Heart right ventricle (tissue), 16 donors: ENCODE measurements at places on chromosomes 1 and 21. TPM values are rescaled to one million over a fixed set of nuclear protein-coding genes. Genes with fewer than 3 reads are reported as not detected.

Gene MNDA
- total RNA-seq: 5.7 TPM

Gene SIM2
- not detected for total RNA-seq

GRCh38 chr1:172902861-172903381 is 147.8 kb downstream of the TNFSF18 start:
- no peaks in the 10 kb centered on the region for H3K27me3 ChIP-seq
- H3K36me3 ChIP-seq: no peaks in the 10 kb centered on the region
- no peak overlapping the region for H3K27ac ChIP-seq

DNA sequence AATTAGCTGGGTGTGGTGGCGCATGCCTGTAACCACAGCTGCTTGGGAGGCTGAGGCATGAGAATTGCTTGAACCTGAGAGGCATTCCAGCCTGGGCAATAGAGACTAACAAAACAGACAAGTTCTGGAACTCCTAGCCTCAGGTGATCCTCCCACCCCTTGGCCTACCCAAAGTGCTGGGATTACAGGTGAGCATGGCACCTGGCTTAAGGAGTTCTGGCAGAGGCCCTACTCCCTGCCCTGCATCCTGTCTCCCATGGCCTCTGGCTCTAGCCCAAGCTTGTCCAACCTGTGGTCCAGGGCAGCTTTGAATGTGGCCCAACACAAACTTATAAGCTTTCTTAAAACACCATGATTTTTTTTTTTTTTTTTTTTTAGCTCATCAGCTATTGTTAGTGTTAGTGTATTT is 20.4 kb downstream of the TOMM20 start:
- H3K4me1 ChIP-seq: peaks cover 5% of the 10 kb centered on the region
- no peak for DNase-seq
- no peak overlapping the region for H3K27ac ChIP-seq
- no peak overlapping the region for H3K4me3 ChIP-seq
- H3K36me3 ChIP-seq: peaks cover 63% of the 10 kb centered on the region

DNA sequence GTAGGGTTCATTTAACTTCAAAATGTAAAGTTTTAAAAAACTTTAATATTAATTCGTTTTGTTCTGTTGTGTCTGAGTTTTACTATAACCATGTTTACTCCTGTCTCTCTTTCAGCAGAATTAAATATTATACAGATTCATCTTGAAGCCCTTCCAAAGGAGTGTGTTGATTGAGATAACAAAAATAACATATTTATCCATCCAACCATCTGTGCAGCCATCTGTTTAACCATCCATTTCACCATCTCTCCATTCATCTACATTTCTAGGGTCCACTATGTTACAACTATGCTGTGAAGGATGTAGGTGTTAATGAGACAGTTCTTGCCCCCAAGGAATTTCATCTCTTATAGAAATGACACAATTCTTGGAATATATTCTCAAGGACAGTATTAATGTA is 36.0 kb upstream of the GNG12 start:
- no peak overlapping the region for H3K4me3 ChIP-seq
- no peaks in the 10 kb centered on the region for H3K4me1 ChIP-seq
- no peaks in the 10 kb centered on the region for H3K36me3 ChIP-seq
- no peak overlapping the region for H3K27ac ChIP-seq
- no peak for DNase-seq
- no peaks in the 10 kb centered on the region for H3K27me3 ChIP-seq

DNA sequence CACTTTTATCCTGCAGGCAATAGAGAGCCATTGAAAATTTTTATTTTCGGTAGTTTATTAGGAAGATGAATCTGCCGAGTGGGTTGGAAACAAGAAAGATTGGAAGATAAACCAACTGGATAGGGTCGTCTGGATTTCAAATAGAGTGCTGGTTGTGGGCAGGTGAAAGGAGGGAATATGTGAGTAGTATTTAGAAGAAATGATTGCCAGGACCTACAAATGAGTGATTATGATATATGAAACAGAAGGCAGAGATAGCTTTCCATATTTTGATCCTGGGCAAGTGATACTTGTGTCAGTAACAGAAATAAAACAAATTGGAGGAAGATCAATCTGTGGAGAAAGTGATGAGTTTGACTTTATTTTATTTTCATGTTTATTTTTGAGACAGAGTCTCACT is 2.5 kb downstream of the CNIH4 start:
- no peak overlapping the region for H3K4me3 ChIP-seq
- no peak overlapping the region for H3K27ac ChIP-seq
- no peak for DNase-seq
- H3K27me3 ChIP-seq: no peaks in the 10 kb centered on the region

GRCh38 chr21:32914424-32915039 is 111.2 kb upstream of the OLIG2 start:
- H3K36me3 ChIP-seq: no peaks in the 10 kb centered on the region
- no peaks in the 10 kb centered on the region for H3K27me3 ChIP-seq
- H3K27ac ChIP-seq: no peak overlapping the region

GRCh38 chr21:45478115-45478801 is 64.0 kb downstream of the SLC19A1 start:
- H3K36me3 ChIP-seq: peaks cover 4% of the 10 kb centered on the region
- DNase-seq: peak; percentile 73
- peak overlapping the region; percentile 9 for H3K4me3 ChIP-seq
- peak overlapping the region; percentile 53 for H3K27ac ChIP-seq

DNA sequence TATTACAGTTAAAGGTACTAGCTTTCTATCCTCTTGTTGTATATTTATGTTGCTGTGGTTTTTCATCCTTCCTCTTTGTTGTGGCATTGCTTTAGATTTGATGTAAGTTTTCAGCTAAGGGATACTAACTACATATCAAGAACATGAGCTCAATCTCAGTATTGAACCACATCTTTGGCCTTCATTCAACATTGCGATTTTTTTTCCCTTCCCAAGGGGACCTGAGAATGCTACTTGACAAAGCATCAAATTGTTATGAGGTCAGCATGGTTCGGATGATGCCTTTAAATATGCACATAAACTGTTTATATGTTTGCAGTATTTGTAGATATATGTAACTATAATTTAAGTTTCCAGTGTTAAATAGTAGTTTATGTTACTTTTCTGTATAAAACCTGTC is 31.7 kb upstream of the GPR88 start:
- no peak overlapping the region for H3K4me3 ChIP-seq
- DNase-seq: no peak
- H3K27ac ChIP-seq: no peak overlapping the region
- peaks cover 19% of the 10 kb centered on the region for H3K4me1 ChIP-seq
- no peaks in the 10 kb centered on the region for H3K27me3 ChIP-seq

DNA sequence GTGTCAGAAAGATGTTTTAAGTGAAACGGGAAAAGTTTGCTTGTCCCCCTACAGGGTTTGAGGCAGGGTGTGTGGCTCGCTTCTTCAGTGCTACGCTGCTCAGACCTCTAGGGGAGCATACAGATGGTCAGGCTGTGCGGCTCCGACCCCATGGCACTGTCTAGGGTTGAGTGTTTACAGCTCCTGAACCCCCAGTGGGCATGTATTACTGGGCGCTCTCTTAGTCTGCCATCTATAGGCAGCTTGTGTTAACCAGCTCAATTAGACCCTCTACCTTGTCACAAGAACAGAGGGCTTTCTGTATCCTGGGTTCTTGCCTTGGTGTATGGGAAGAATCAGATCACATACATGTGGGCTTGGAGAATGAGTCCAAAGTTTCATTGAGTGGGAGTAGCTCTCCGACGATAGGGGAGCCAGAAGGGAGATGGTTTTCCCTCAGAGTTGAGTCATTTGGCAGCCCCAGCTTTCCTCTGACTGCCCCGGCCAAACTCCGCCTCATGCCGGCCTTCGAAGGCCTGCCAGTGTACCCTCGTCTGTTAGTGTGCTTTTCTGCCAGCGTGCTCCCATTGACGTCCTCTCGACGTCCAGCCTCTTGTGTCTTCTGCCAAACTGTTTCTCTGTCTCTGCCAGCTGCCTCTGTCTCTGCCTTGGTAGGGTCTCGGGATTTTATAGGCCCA is 38.6 kb upstream of the ADGRL4 start:
- no peaks in the 10 kb centered on the region for H3K36me3 ChIP-seq
- no peak overlapping the region for H3K4me3 ChIP-seq
- no peak overlapping the region for H3K27ac ChIP-seq
- H3K27me3 ChIP-seq: no peaks in the 10 kb centered on the region
- H3K4me1 ChIP-seq: no peaks in the 10 kb centered on the region
- no peak for DNase-seq

DNA sequence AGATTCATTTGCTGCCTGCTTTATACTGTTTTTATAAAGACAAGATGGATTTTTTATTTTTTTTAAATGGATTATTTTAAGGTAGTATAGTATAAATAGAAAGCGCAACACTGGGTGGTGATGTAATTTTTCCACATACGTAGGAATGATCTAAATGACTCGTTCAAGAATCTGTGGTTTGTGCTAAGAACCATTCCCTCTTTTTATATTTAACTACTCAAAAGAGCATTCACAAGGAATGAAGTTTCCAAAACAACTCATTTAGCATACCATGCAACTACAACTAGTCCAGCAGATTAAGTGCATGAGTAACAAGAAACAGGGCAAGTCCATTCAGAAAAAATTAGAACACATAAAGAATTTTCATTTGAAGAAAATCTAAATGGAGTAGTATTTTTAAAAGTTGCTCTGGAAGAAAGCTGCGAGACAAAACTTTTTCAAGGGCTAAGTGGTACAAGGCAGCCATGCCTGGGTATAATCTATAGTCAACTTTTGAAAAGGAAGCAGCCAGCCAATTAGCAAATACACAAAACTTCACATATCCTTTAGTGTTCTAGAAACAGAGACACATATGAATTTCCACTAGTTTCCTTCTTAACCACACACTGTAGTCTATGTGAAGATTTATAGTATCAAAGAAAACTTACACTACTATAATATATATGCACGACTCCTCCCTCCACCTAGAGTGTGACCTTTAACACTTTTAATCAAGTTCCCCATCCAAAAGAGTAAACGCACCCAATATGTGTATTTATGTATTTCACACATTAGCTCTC is 23.4 kb downstream of the GTF2B start:
- no peaks in the 10 kb centered on the region for H3K36me3 ChIP-seq
- no peak overlapping the region for H3K27ac ChIP-seq
- no peak overlapping the region for H3K4me3 ChIP-seq
- H3K27me3 ChIP-seq: no peaks in the 10 kb centered on the region
- no peak for DNase-seq

DNA sequence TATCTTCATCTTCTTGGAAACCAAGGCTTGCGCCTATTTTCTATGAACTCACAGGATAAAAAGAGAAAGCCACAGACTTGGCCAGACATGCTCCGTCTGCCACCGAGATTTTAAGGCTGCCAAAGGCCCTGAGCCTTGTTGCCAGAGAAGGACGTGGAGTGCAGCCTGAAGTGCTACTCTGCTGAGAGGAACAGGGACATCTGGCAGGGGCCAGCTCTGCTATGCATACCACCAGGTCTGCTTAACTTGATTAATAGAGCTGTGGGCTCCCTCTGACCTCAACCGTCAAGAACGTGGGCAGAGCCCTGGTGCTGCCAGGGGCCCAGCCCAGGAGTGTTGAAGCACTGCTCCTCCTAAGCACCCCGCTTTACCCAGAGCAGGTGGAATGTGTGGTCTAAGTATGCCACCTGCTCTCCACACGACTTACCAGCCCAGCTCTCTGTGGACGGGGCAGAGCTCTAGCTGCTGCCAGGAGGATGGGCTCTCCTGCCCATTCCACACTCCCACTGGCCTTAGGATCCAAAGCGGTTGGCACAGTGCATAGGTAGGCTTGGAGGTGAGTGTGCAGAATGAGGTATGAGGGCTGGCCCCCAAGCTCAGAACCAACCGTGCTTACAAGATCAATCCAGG is 10.6 kb downstream of the HCRTR1 start:
- no peaks in the 10 kb centered on the region for H3K36me3 ChIP-seq
- H3K4me3 ChIP-seq: no peak overlapping the region
- H3K27me3 ChIP-seq: no peaks in the 10 kb centered on the region
- DNase-seq: peak; percentile 56

GRCh38 chr1:167927046-167927754 is 9.3 kb upstream of the DCAF6 start:
- DNase-seq: no peak
- H3K4me1 ChIP-seq: no peaks in the 10 kb centered on the region
- H3K36me3 ChIP-seq: peaks cover 12% of the 10 kb centered on the region
- H3K4me3 ChIP-seq: no peak overlapping the region
- no peak overlapping the region for H3K27ac ChIP-seq

DNA sequence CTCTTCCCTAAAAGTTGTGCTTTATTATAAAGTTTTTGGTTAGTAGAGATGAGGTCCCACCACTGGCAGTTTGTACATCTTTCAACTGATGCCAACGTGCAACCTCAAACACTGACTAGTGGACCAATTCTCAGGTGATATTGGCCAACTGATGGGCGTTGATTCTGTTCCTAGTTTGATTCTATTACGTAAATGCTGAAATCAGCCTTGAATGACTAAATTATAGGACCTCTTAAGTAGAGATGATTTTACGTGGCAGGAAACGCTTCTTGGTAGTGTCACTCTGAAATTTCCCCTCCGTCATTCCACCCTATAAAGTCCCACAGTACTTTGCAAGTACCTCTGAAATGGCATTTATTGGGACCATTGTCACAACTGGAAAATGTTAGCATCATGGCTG is 8.8 kb upstream of the FNDC7 start:
- H3K27ac ChIP-seq: no peak overlapping the region
- peaks cover 3% of the 10 kb centered on the region for H3K4me1 ChIP-seq
- H3K36me3 ChIP-seq: peaks cover 34% of the 10 kb centered on the region
- H3K27me3 ChIP-seq: no peaks in the 10 kb centered on the region

- H3K36me3 ChIP-seq: no peaks in the 10 kb centered on the region
- DNase-seq: no peak
- H3K4me3 ChIP-seq: no peak overlapping the region
- no peak overlapping the region for H3K27ac ChIP-seq
- peaks cover 12% of the 10 kb centered on the region for H3K27me3 ChIP-seq
Observed at GRCh38 chr1:115862403-115862802, 21.5 kb upstream of the NHLH2 start.

- no peaks in the 10 kb centered on the region for H3K4me1 ChIP-seq
- H3K36me3 ChIP-seq: no peaks in the 10 kb centered on the region
- H3K4me3 ChIP-seq: peak overlapping the region; percentile 59
- no peak for DNase-seq
- peaks cover 46% of the 10 kb centered on the region for H3K27me3 ChIP-seq
- H3K27ac ChIP-seq: no peak overlapping the region
Observed at GRCh38 chr1:65527190-65527589, 106.7 kb downstream of the LEPR start.

GRCh38 chr1:5909576-5910275 is 82.5 kb downstream of the NPHP4 start:
- H3K27me3 ChIP-seq: no peaks in the 10 kb centered on the region
- H3K27ac ChIP-seq: no peak overlapping the region
- no peaks in the 10 kb centered on the region for H3K4me1 ChIP-seq
- DNase-seq: no peak
- H3K4me3 ChIP-seq: no peak overlapping the region
